GM12891 (cell line): ENCODE measurements at places on chromosomes 11 and 22.

DNA sequence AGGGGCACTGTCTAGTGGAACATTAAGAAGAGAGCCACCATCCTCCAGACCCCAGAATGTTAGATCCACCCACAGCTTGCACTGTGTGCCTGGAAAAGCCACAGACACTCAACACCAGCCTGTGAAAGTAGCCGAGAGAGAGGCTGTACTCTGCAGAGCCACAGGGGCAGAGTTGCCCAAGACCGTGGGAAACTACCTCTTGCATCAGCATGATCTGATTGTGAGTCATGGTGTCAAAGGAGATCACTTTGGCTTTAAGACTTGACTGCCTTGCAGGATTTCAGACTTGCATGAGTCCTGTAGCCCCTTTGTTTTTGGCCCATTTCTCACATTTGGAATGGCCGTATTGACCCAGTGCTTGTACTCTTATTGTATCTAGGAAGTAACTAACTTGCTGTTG is 115.9 kb upstream of the CCDC179 start:
- no peak for DNase-seq

DNA sequence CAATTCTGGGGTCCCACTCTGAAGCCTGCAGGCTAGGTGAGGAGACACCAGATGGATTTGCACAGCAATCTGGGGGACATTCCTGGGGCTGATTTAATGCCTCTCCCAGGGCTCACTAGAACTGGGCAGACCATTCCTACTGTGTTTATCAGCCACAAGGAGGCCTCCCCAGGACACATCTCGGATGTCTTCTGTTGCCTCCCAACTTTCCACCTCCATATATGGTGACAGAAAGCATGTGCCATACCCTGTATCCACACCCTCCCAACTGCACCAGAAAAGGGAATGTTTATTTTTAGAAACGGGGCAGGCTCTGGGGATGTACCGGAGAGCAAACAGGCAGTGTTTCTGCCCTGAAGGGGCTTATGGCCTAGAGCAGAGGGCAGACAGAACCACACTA is 181.8 kb downstream of the CSNK2A3 start:
- DNase-seq: no peak

DNA sequence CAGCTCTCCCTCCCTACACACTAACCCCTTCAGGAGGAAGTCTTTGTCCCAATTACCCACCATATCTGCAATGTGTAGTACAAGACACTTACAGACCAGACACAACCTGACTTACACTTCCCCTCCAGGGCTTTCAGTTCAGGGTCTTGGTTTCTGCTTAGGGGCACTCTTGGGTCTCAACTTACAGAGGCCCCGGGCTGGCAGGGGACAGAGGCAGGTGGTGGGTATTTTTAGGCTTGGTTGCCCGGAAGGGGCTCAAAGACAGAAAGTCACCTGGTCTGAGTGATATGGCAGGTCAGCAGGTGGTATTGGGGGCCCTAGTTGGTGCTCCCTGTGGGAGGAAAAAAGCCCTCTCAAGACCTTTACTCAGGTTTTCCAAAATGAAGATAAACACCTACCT is 3.4 kb upstream of the TMEM184B start:
- no peak for DNase-seq

- no peak for DNase-seq
Measured at GRCh38 chr11:119342362-119343130, 1.9 kb upstream of the C1QTNF5 start.

DNA sequence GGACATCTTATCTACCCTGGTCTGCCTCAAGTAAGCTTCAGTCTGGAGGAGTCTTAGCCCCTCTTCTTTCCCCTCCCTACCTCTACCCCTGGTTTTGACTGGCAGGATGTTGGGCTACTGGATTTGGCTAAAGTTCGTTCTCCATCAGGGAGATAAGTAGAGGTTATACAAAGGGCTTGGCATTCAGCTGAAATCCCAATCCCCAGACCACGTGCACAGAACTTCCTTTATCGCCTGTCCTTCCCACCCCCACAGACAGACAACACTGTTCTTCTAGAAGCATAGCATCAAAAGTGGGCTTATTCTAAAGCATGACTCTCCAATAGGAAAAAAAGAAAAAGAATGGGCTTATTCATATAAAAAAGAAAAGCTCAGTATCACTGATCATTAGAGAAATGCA is 7.8 kb downstream of the PRG3 start:
- no peak for DNase-seq

- DNase-seq: no peak
Measured at GRCh38 chr11:40393511-40393910, 1065.9 kb downstream of the LRRC4C start.

GRCh38 chr11:106121570-106122320 is 44.3 kb downstream of the AASDHPPT start:
- no peak for DNase-seq

DNA sequence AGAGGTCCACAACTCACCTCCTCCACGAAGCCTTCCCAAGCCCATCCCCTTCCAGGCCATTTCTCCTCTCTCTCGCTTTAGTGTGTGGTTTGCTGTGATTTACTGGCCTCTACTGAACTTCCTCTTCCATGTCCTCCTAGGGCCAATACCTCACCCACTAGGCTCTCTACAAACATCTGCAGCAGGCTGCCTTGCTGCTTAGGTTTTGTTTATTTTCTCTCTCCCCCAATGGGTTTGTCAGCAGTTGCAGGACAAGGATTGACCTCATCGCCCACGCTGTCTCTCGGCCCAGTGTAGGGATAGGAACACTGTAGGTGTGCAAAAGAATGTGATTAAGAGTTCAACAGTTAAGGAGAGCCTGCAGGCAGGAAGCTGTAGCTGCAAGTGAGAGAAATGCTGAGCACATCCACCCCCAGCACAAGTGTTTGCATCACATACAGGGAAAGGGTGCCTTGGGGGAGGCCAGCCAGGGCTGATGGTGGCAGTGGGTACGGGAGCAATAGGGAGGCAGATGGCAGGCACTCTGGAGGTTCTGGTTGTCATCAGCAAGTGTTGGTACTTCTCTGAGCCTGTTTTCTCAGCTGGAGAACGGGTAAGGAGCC is 1.4 kb downstream of the PC start:
- no peak for DNase-seq

DNA sequence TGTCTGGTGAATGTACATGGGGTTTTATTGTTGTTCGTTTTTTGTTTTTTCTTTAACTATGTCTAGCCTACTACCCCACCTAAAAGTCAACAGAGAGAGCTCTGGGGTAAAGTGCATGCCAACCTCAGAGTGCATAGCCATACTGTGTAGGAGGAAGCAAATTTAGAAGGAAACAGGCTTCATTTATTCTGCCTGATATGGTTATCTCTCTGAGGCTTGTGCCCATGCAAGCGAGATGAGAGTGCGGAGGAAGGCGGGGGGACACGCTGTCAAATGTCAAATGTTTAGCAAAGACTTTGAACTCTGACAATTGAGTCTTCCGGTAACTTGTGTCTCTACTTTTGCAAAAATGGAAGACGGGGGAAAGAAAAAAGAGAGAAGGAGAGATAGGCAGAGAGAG is 295.5 kb downstream of the ETS1 start:
- no peak for DNase-seq

GRCh38 chr11:10374386-10374785 is 69.5 kb downstream of the ADM start:
- no peak for DNase-seq

DNA sequence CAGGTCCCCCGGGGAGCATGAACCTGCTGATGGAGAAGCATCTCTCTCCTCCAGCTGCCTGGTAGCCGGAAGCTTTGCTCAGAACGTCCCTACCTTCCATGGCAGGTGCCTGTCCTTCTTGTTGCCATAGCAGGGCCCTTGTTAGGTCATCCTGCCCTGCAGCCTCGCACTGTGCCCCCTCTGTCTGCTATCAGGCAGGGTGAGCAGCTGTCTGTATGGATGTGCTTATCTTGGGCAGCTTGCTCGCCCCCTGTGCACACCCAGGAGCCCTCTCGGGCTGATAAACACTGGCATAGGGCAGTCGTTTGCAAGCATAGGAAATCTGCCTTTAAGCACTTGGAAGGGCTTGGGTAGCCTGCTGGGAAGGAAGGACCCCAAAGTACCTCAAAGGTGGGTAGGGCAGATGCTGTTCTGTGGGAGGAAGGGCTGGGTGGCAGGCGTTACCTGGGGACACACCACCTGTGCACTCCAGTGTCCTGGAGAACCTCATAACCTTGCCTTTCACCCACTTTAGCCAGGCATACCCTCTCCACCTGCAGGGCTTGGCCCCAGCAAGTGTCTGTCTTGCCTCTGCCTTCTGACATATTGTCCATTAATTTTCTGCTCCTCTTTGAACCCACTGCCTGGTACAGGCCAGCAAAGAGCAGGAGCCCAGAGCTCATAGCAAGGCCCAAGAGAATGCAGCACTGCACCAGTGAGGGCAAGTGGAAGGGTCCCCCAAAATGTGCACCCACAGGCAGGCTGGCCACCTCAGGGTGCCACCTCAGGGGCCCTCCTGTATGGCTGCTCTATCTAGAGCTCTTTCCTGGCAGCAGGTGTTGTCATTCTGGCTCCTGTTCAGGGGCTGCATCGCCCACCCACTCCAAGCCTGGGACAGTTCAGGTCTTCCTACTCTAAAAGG is 8.0 kb upstream of the COMT start:
- DNase-seq: no peak

GRCh38 chr11:120208777-120209176 is 2.1 kb upstream of the OAF start:
- no peak for DNase-seq

GRCh38 chr11:69011624-69012091 is 1.4 kb downstream of the MRGPRF start:
- no peak for DNase-seq

DNA sequence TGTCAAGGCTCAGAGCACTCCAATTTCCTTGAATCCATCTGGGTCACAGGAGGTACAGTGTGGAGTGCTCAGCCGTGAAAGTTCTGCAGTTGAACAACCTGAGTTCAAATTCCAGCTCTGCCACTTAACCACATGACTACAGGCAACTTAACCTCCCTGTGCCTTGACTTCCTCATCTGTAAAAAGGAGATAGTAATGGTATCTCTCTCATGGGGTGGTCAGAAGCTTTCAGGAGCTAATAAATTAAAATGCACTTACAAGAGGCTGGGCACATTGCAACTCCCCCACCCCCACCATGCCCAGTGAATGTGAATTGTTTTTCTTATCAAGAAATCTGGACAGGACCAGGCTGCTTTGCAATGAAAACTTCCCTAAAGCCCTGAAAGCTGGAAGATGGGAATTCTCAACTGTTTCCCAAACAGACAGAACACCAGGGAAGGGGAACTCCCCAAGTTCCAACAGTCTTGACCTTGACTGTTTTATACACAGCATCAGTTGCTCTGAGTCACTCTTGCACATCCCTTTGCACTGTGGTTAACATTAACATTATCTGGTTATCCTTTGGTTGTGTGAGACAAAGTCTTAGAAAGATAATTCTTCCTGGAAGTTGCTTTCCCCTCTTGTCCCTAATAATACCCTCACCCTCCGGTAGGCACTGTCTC is 137.0 kb downstream of the SLC1A2 start:
- no peak for DNase-seq

DNA sequence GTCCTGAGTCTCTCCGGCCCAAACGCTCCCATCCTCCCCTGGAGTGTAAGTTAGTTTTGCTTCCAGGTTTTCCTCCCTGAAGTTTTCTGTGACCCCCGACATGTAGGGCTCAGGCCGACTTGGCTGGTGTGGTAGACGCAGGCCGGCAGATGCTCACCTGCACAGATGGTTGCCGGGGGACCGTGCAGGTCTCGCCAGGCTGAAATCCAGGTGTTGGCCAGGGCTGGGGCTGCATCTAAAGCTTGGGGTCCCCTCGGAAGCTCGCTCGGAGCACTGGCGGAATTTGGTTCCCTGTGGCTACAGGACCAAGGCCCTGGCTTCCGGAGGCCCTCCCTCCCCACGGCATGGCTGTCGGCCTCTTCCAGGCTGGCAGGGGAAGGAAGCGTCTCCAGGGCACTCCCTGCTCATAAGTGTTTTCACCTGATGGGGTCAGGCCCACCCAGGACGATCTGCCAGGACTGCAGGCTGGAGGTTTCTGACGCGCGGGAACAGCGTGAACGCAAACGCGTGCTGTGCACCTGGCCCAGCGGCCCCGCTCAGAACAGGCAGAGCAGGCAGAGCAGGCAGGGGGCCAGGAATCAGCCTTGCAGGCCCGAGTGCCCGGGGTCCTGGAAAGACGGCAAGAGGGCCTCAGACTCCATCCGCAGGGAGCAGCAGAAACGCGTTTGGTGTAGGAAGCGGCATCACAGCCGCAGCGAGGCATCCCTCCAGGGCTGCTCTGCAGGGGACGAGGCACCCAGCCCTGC is 258.2 kb downstream of the BRD1 start:
- no peak for DNase-seq

- no peak for DNase-seq
Measured at GRCh38 chr11:107123022-107123421, 104.7 kb upstream of the GUCY1A2 start.

DNA sequence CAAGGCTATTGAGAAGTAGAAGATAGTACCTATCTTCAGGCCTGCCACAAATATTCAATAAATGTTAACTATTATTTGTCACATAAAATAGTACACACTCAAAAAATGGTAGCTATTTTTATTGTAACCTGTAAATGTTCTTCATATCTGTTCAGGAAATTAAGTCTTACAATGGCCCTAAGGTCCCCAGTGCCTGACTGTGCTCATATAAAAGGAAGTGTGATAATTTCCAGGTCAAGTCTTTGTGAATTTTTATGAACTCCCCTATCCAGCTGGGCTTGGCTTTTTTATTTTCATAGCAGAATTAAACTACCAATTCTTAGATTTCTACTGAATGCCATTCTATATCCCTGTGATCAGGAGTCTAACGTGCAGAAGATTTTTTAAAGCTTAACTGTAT is 284.2 kb upstream of the PITPNB start:
- no peak for DNase-seq

GRCh38 chr11:130470832-130471706 is 22.6 kb downstream of the ADAMTS15 start:
- DNase-seq: no peak

GRCh38 chr22:30181459-30182349 is 64.9 kb downstream of the LIF start:
- DNase-seq: no peak

DNA sequence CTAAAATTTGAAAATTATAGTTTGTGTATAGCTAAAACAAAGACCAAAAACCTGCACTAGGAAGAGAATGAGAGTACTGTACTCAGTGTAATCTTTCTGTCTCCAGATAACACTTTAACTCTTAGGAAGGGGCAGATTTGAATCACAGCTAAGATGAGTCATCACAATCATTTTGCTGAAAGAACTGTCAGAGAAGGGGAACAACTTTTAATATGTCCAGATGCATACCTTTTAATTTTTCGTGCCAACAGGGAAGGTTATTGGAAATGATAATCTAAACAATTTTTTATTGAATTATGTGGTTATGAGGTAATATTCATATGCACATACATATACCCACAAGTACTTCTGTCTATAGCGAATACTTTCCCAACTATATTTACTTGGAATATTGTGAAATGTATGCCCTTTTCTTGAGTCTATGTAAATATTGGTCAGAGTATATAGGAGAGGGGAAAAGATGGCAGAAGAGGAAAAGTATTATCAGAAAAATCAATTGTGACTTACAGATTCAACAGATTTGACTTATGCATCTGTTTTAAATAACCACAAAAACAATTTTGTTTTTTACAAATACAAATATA is 51.1 kb upstream of the MUC15 start:
- DNase-seq: no peak

- DNase-seq: no peak
Measured at GRCh38 chr22:39765661-39766060, 127.9 kb downstream of the ENTHD1 start.
